ENCODE measurements at places on chromosomes 12 and 14. TPM values are rescaled to one million over a fixed set of nuclear protein-coding genes. Genes with fewer than 3 reads are reported as not detected.
A peak's percentile ranks its signal among the peaks of the same experiment; 100 is the strongest.

- no peak overlapping the region for H3K27ac ChIP-seq
- no peak for DNase-seq
Observed at GRCh38 chr12:113093409-113094101, 37.0 kb downstream of the DTX1 start.

DNA sequence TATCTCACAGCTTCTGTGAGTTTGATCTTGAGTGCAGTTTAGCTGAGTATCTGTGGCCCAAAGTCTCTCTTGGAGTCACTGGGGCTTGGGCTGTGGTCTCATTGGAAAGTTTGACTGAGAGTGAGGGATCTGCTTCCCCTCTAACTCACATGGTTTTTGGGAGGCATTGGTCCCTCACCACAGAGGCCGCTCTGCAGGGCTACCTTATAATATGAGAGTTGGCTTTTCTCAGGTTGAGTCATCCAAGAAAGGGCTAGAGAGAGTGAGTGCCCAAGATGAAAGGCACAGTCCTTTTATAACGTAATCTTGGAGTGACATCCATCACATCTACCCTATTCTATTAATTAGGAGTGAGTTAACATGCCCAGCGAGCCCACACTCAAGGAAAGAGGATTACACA is 175.8 kb downstream of the SLC41A2 start:
- no peak overlapping the region for H3K4me3 ChIP-seq
- no peak for DNase-seq
- H3K27me3 ChIP-seq, result no peaks in the 10 kb centered on the region

- no peaks in the 10 kb centered on the region for H3K4me1 ChIP-seq
- H3K4me3 ChIP-seq, result no peak within 1 kb of the TSS
- no peaks in the 10 kb centered on the region for H3K27me3 ChIP-seq
Observed at GRCh38 chr12:16277585-16277984, at the start of gene SLC15A5. TSS of gene SLC15A5 (minus strand) at chr12:16277685. CDS start at chr12:16277685, 0 bp downstream.

THAP2 gene
- 3.5 TPM for polyA plus RNA-seq

DNA sequence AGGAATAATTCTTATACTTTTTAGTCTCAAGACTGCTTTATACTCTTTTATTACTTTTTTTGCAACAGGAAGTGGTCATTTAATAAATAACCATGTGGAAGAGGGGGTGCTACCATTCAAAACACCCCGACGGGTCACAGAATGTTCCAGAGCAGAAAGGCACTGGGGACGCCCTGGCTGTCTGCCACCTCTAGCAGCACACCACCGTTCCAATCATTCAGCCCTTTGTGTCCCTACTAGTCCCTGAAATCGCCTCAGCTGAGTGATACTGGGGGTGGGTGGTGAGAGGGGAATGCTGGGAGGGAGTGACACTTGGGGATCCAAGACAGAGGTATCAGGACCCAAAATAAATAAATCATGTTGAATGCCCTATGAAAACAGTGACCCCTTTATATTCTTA is 52.4 kb downstream of the MON2 start:
- no peak overlapping the region for H3K4me3 ChIP-seq
- H3K27ac ChIP-seq, result no peak overlapping the region
- H3K27me3 ChIP-seq, result no peaks in the 10 kb centered on the region

PROX2 gene
- polyA plus RNA-seq, result not detected

NPAS3 gene
- polyA plus RNA-seq, result 0.62 TPM

CRIP1 gene
- 71.9 TPM for polyA plus RNA-seq

DNA sequence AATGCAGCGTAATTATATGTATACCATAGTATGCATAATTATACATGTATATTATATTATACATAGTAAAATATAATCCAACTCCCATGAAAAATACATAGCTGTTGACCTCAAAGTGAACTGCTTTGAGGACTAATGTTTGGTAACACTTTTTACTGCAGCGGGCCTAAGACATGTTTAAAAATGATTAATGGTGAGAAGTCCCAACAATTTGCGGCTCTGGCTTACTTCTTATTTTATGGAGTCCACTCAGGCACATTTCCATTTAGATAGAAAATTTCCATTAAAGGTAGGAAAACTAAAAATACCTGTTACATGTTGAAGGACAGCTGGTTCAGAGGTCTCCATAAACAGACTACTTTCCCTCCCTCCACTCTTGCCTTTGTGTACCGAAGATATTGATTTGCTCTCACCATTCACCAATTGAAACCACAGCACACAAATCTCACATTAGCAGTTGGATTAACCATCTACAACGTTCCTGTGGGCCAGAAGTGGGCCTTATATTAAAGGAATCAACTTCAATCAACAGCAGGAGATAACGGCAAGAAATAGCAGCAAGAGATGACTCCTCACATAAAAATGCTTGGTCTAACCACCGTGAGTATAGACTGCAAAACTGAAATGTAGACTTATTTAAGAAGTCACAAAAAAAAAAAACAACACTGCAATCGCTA is 14.1 kb upstream of the NT5DC3 start:
- H3K36me3 ChIP-seq, result no peaks in the 10 kb centered on the region
- no peaks in the 10 kb centered on the region for H3K27me3 ChIP-seq
- no peak overlapping the region for H3K27ac ChIP-seq
- no peaks in the 10 kb centered on the region for H3K4me1 ChIP-seq
- DNase-seq, result no peak

GRCh38 chr12:120835657-120836056 is 68.5 kb downstream of the SPPL3 start:
- H3K36me3 ChIP-seq, result no peaks in the 10 kb centered on the region
- no peaks in the 10 kb centered on the region for H3K27me3 ChIP-seq
- DNase-seq, result no peak
- H3K27ac ChIP-seq, result no peak overlapping the region
- no peak overlapping the region for H3K4me3 ChIP-seq
- H3K4me1 ChIP-seq, result peaks cover 5% of the 10 kb centered on the region

NKX2-1 gene
- polyA plus RNA-seq, result not detected

TMEM132C gene
- polyA plus RNA-seq, result 0.27 TPM

DNA sequence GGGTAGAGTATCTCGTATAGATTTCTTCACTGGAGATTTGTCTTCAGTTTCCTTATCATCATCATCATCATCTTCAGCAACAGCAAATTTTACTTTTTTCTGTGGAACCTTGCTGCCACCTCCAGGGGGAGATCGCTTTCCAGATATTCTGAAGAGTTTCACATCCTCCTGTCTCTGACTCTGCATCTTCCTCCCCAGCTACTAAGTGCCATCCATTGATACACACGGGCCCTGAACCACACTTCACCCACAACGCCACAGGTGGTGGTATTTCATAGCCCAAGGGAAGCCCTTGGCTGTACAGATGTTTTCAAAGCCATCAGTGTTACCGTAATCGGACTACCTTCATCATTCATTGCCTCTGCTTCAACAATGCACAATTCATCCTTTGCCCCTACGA is 82.2 kb downstream of the PPP2R5C start:
- no peak overlapping the region for H3K27ac ChIP-seq
- H3K4me3 ChIP-seq, result no peak overlapping the region
- no peaks in the 10 kb centered on the region for H3K27me3 ChIP-seq
- no peaks in the 10 kb centered on the region for H3K4me1 ChIP-seq
- peaks cover 27% of the 10 kb centered on the region for H3K36me3 ChIP-seq
- no peak for DNase-seq

NELL2 gene
- polyA plus RNA-seq, result 4.4 TPM

PRPH gene
- polyA plus RNA-seq, result not detected

DNA sequence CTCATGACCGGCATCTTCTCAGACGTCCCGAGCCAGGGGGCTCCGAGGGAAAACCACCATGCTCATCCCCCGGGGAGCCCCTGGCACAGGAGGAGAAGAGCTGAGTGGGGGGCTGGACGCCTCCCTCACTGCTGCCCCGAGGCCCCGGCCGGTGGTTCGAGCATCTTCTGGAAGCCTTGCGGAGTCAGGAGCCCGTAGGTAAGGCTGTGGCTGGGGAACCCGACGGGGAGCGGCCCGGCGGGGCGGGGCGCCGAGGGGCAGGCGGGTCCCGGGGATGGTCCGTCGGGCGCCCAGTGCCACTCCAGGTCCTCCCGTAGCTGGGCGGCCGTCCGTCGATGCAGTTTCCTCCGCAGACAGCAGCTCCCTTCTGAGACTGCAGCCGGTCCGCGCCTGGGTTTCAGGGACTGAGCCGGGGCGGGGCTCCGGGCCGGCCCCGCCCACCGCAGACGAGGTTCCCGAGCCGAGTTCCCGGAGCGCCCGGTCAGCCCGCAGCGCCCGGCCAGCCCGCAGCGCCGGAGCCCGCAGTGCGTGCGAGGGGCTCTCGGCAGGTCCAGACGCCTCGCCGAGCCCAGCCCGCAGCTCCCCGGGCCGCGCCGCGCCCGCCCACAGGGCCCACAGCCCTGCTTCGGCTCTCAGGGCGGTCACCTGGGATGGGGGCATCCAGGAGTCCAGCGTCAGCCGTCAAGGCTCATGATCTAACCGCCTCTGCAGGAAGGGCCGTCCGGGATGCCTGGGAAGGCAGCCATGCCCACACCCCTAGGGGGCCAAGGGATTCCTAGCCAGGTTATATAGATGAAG is at the start of gene PGF:
Gene PGF (minus strand): TSS at position 369 of the 798 bp plus-strand sequence. CDS start 355 bp downstream, at position 14.
- DNase-seq, result peak; percentile 59
- peaks cover 47% of the 10 kb centered on the region for H3K4me1 ChIP-seq
- no peak within 1 kb of the TSS for H3K27ac ChIP-seq

DNA sequence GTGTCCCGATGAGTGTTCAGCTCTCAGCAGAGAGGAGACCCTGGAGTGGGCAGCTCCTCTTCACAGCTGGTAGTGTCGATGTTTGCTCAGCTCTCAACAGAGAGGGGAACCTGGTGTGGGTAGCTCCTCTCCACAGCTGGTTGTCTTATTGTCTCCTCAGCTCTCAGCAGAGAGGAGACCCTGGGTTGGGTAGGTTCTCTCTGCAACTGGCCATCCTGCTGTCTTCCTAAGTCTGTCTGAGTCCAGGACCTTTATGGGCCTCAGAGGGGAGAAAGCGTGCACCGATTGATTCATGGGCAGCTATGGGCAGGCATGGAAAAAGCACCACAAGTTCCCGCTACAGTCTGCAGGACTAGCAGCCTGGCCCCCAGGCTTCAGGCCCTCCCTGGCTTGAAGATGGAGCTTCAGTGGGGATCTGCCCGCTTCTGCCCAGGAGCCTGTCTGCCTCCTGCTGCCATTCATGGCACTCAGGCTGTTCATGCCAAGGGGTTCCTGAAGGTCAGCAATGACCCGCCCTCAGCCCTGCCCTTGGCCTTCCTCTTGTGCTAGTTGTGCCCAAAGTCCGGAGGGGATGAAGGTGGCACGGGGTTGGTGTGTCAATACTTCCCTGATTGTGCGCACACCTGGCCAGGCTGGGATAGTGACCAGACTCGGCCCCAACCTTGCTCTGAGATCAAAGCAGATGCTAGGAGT is 224.2 kb downstream of the KCNC2 start:
- H3K27me3 ChIP-seq, result no peaks in the 10 kb centered on the region
- peaks cover 3% of the 10 kb centered on the region for H3K4me1 ChIP-seq
- H3K4me3 ChIP-seq, result no peak overlapping the region
- no peaks in the 10 kb centered on the region for H3K36me3 ChIP-seq

GLIPR1L1 gene
- polyA plus RNA-seq, result not detected

GRCh38 chr12:131828671-131829355 is 620 bp downstream of the MMP17 start:
- no peaks in the 10 kb centered on the region for H3K36me3 ChIP-seq
- no peak overlapping the region for H3K27ac ChIP-seq
- DNase-seq, result peak; percentile 24

CARMIL3 gene
- polyA plus RNA-seq, result 1.3 TPM

DNA sequence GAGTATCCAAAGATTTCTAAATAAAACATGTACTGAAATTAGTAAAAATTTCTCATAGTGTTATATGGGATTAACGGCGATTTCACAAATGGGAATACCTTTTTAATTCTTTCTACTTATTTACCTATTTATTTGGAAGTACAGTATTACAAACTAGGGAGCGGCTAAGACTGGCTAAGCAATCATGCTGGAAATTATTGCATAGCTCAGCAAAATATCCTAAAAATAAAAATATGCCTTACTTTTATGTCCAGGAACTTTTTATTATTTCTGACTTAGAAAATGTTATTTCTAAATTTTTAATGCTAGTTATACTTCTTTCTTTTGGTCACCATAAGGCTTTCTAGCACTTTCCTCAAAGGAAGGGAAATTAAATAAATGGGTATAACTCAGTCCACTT is 36.5 kb upstream of the PTCSC3 start:
- H3K4me1 ChIP-seq, result no peaks in the 10 kb centered on the region
- H3K27ac ChIP-seq, result no peak overlapping the region
- no peaks in the 10 kb centered on the region for H3K27me3 ChIP-seq
- H3K4me3 ChIP-seq, result no peak overlapping the region
- no peaks in the 10 kb centered on the region for H3K36me3 ChIP-seq

- no peak overlapping the region for H3K27ac ChIP-seq
- H3K36me3 ChIP-seq, result no peaks in the 10 kb centered on the region
- H3K4me1 ChIP-seq, result no peaks in the 10 kb centered on the region
- no peak for DNase-seq
- no peak overlapping the region for H3K4me3 ChIP-seq
- H3K27me3 ChIP-seq, result peaks cover 5% of the 10 kb centered on the region
Observed at GRCh38 chr12:2016862-2017545, 12.7 kb upstream of the DCP1B start.

KRT85 gene
- not detected for polyA plus RNA-seq

DNA sequence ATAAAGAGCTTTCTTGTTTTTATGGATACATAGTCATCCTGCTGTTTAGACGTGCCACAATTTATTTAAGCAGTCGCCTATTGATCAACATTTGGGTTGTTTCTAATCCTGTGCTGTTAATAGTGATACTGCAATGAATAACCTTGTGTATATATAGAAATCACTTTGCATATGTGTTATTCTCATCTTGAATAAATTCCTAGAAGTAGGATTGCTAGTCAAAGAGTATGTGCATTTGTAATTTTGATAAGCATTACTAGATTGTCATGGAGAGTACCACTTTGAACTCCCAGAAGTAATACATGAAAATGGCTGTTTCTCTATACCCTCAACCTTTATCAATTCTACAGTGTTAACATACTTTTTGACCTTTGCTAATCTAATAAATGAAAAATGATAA is 44.9 kb upstream of the KCNH3 start:
- no peak overlapping the region for H3K4me3 ChIP-seq
- no peaks in the 10 kb centered on the region for H3K27me3 ChIP-seq
- no peak overlapping the region for H3K27ac ChIP-seq
- H3K4me1 ChIP-seq, result no peaks in the 10 kb centered on the region

- H3K27me3 ChIP-seq, result peaks cover 49% of the 10 kb centered on the region
- no peaks in the 10 kb centered on the region for H3K36me3 ChIP-seq
- no peak overlapping the region for H3K4me3 ChIP-seq
Observed at GRCh38 chr14:30875788-30876053, 1.4 kb downstream of the COCH start.

- no peak overlapping the region for H3K4me3 ChIP-seq
- no peak for DNase-seq
- H3K27me3 ChIP-seq, result no peaks in the 10 kb centered on the region
- no peaks in the 10 kb centered on the region for H3K4me1 ChIP-seq
- H3K27ac ChIP-seq, result no peak overlapping the region
Observed at GRCh38 chr14:70730393-70730792, 78.9 kb downstream of the MAP3K9 start.

CMA1 gene
- polyA plus RNA-seq, result not detected

RERGL gene
- polyA plus RNA-seq, result not detected

- no peak for DNase-seq
- H3K27me3 ChIP-seq, result no peaks in the 10 kb centered on the region
- H3K36me3 ChIP-seq, result peaks cover 39% of the 10 kb centered on the region
- no peak overlapping the region for H3K4me3 ChIP-seq
- H3K4me1 ChIP-seq, result no peaks in the 10 kb centered on the region
- no peak overlapping the region for H3K27ac ChIP-seq
Observed at GRCh38 chr12:109446869-109447268, 30.2 kb downstream of the KCTD10 start.

GRCh38 chr14:89406941-89407340 is 10.1 kb downstream of the FOXN3 start:
- no peak for DNase-seq
- H3K4me3 ChIP-seq, result no peak overlapping the region
- no peaks in the 10 kb centered on the region for H3K4me1 ChIP-seq
